ENCODE measurements at places on chromosomes 13 and 19.

DNA sequence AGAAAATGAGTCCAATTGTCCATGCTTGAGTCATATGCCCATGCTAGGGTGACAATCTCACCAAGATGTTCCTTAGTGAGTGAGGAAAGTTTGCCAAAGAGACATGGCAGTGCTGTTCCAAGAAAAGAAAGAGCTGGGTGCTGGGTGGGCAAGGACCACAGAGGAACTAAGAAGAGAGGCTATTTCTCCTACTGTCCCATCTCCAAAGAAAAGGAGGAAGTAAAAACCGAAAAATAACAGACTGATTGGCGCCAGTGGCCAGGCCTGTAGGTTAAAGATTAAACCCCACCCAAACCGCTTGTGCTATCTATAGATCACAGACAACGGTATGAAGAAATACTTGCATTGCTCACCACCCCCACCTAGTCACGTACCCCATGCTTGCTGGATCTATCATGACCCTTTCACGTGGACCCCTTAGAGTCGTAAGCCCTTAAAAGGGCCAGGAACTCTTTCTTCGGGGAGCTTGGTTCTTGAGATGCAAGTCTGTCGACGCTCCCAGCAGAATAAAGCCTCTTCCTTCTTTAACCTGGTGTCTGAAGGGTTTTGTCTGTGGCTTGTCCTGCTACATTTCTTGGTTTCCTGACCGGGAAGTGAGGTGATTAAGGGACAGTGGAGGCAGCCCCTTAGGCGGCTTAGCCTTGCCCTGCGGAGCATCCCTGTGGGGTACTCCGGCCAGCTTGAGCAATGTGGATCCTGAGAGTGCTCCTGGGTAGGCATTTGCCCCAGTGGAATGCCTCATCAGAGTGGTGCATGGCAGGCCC, 606.5 kb downstream of the UQCRFS1 start:
- DNase-seq: no peak

GRCh38 chr19:35017507-35017906, 12.8 kb upstream of the SCN1B start:
- no peak for DNase-seq

- no peak for DNase-seq
Measured at GRCh38 chr13:42549552-42549936, 24.4 kb upstream of the TNFSF11 start.

DNA sequence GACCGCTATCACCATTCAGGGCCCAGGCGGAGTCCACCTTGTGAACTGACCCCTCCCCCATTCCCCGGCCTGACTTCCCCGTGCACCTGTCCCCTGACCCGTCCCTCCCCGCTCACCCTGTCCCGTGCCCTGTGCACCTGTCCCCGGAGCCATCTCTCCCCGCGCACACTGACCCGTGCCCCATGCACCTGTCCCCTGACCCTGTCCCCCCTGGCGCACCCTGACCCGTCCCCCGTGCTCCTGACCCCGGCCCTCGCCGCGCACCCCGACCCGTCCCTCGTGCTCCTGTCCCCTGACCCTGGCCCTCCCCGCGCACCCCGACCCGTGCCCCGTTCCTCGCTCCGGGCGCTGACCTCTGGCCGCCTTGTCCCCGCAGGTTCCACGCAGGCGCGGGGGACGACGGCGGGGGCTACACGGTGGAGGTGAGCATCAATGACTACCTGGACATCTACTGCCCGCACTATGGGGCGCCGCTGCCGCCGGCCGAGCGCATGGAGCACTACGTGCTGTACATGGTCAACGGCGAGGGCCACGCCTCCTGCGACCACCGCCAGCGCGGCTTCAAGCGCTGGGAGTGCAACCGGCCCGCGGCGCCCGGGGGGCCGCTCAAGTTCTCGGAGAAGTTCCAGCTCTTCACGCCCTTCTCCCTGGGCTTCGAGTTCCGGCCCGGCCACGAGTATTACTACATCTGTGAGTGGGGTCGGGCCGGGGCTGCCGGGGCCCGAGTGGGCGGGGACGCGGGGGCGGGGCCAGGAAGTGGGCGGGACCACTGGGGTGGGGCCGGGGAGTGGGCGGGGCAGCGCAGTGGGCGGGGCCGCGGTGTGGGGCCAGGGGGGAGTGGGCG, 9.7 kb downstream of the EFNA2 start:
- no peak for DNase-seq

GRCh38 chr13:68046903-68047302, 816.8 kb upstream of the PCDH9 start:
- no peak for DNase-seq

GRCh38 chr19:3605361-3605760, 1.3 kb downstream of the TBXA2R start:
- DNase-seq: no peak

GRCh38 chr19:29480507-29480906, 45.3 kb upstream of the VSTM2B start:
- no peak for DNase-seq
